Activated CD4-positive, alpha-beta T cell treated with anti-CD3 and anti-CD28 coated beads, Interleukin-2, amount 50 U/mL, for 48 hours (primary cell): ENCODE measurements at places on chromosomes 4 and X.

GRCh38 chrX:130051176-130051845 lies 59.0 kb downstream of the ELF4 start:
- DNase-seq, result no peak

GRCh38 chrX:70026112-70026850 lies 23.5 kb downstream of the AWAT2 start:
- DNase-seq, result no peak

DNA sequence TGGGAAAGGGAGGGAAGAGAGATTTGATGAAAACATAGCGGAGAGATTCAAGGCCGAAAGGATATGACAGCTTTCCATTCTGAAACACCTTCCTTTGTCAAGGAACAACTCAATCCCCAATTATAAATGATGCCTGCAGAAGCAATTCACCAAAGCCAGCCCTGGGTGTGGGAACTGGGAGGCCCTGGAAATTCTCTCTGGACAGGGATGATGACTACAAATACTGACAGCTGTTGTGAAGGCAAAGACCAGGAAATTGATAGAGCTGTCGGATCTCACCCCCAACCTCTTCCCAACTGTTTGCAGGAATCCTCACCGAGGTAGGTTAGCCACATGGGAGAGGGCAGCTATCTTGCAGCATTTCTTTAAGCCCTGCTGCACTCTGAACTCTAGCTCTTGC lies 54.3 kb downstream of the CCDC149 start:
- no peak for DNase-seq

DNA sequence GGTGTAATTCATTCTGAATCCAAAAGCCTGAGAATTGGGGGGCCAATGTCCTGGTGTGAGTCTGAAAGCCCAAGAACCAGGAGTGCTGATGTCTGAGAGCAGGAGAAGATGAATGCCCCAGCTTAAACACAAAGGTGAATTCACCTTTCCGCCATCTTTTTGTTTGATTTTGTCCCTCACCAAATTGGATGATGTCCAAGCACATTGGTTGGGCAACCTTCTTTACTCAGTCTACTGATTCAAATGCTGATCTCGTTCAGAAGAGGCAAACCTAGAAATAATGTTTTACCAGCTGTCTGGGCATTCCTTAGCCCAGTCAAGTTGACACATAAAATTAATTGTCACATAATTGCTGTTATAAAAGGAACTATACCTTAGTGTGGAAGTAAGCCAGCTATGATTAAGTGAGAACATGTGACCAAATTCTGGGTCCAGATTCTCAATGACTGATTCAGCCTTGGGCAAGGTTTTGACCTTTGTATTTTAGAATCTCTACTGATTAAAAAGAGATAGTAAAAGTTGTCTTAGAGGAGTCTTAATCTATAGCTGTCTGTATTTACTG lies 34.5 kb upstream of the SLC4A4 start:
- no peak for DNase-seq

- DNase-seq, result no peak
Observed at GRCh38 chr4:58209001-58209400, 1098.8 kb upstream of the IGFBP7 start.

GRCh38 chr4:7546809-7547367 lies 112.2 kb upstream of the PSAPL1 start:
- DNase-seq, result no peak

- DNase-seq, result no peak
Observed at GRCh38 chr4:24912252-24913118, at the start of gene CCDC149. CCDC149 (minus strand) TSS chr4:24913042; CDS start chr4:24912864, 178 bp downstream.

DNA sequence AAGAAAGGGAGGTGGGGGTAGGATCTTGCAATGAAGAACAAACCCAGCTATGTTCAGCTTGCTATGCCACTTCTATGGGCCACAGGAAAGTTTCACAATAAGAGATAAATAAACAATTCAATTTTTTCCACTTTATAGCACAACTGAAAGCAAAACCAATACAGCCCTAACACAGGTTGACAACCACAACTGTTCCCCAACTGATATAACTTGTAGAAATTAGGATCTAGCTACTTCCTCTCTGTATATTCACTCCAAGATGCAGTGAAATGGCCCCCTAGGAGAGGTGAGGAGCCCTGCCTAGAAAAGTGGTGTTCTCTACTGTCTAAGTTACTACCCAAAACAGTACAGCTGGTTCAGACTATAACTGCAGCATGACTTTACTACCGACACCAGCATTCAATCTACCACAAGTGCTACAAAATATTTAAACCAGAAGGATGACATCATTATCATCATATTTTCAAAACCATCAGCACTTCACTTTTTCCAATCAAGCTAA lies 77.0 kb downstream of the FBXW7 start:
- DNase-seq, result no peak

DNA sequence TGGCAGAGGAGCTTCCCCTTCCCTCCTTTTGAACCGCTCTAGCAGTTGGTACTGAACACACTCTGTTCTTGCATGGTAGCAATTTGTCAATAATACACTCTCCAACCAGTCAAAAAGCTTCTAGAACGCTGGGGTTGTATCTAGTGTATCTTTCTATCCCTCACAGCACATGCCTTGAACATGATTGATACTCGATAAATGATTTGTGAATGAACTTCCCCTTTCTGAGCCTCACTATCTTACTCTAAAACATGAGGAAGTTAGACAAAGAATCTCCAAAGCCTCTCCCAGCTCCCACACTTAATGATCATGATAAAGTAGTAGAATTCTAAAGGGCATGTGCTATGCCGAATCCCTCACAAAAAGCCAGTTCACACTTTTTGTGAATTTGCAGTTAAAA lies 64.4 kb downstream of the DLG3 start:
- no peak for DNase-seq

GRCh38 chr4:137819964-137820383 lies 287.7 kb upstream of the PCDH18 start:
- no peak for DNase-seq

- no peak for DNase-seq
Observed at GRCh38 chr4:123871341-123871740, 474.7 kb downstream of the SPRY1 start.

- DNase-seq, result no peak
Observed at GRCh38 chr4:108849611-108850168, 86.8 kb upstream of the ETNPPL start.

GRCh38 chr4:87029356-87029755 lies 94.5 kb downstream of the AFF1 start:
- DNase-seq, result no peak

- DNase-seq, result no peak
Observed at GRCh38 chr4:36301127-36301526, 19.7 kb downstream of the DTHD1 start.

DNA sequence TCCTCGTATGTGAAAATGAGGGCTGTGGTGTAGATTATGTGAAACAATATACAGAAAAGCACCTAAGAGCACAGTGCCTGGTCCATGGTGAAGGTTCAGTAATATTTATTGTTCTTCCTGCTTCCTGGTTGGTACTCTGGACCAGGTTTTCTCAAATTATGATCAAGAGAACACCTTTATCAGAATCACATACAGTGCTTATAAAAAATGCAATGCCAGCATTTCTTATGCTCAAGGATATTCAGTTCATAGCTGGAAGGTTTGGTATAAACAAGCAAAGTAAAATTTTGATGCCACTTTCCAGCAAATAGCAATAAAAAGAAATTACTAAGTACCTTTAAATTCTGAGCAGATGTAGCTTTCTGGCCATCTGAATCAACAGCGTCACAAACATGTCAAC lies 1412.4 kb downstream of the RPA4 start:
- no peak for DNase-seq

DNA sequence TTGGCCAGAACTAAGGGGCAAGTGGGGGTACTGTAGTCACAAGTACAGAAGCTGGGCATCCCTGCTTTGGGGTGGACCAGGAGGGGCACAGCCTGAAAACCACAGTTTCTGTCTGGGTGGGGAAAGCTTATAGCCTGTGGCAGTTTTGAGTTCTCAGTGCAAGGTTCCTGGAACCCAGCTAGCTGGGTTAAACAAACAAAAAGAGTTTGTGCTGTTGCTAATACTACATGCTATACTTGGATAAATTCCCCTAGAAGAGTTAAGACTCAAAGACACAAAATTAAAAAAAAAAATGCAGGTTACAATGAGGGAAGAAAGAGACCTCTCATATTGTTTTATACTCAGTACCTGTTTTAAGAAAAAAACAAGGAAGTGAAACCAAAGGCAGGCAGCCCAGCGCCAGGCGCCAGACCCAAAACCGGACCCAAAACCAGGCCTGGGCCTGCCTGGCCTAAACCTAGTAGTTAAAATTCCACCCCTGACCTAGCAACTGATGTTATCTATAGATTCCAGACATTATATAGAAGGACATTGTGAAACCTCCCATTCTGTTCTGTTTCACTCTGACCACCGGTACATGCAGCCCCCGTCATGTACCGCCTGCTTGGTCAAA lies 50.8 kb downstream of the SLC2A9 start:
- DNase-seq, result no peak

DNA sequence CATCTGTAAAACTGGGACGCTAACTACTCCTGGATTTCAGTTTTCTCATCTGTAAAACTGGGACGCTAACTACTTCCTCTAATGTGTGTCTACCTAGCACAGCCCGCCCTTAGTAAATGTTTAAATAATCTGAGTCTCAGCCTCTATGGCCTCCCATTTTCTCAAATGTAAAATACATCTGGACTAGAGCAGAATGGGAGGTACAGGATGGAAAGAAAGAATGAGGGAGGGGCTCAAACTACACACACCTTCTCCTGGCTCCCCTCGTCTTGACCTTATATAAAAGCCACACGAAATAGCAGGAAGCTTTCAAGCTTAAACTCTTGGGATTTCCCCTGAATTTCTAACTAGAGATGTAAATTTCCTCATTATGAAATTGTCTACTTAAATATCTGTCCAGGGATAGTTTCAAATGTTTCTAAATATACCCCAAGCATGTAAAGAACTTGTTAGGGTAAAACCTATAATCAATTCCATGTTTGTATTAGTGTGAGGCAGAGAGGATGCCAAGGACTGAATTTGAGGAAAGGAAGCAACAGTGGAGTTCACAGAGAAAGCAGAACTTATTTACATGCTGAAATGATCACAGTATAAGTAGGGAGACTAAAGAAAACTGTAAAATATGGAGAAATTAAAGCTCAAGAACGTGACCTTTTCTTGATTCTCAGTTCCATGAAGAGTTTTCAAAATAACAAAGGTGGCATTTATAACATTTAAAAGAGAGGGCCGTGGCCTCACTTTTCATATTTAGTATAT lies 220.0 kb downstream of the NWD2 start:
- no peak for DNase-seq

- DNase-seq, result no peak
Observed at GRCh38 chr4:26723216-26723615, 137.4 kb upstream of the STIM2 start.

DNA sequence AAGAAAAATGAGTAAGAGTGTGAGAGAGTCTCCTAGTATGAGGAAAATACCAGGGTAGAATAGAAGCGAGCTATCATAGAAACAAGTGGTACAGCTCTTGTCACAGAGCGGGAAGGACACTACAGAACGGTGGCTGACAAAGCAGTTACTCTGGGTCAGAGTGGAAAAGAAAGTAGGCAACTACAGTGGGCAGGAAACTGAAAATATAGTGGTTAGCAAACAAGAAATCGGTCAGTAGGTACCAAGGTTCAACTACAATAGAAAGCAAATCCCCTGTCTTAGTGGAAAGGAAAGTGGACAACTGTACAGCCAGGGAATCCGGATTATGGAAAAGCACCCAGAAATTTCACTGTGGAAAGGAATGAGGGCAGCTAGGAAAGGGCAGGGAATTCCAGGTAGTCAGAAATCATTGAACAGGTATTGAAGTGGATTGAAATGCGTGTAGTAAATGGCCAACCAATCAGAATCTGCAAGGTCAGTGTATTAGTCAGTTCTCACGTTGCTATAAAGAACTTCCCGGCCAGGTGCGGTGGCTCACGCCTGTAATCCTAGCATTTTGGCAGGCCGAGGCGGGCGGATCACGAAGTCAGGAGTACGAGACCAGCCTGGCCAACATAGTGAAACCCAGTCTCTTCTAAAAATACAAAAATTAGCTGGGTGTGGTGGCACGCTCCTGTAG lies 219.6 kb upstream of the DIAPH2 start:
- DNase-seq, result no peak

- DNase-seq, result peak; percentile 17
Observed at GRCh38 chrX:18674417-18674787, 2.5 kb upstream of the RS1 start.

GRCh38 chr4:123840197-123840596 lies 443.6 kb downstream of the SPRY1 start:
- DNase-seq, result no peak

GRCh38 chr4:158090323-158090722 lies 82.5 kb downstream of the GASK1B start:
- DNase-seq, result no peak

- no peak for DNase-seq
Observed at GRCh38 chrX:97074400-97074799, 190.7 kb downstream of the RPA4 start.

GRCh38 chr4:135408109-135408508 lies 1206.5 kb upstream of the PABPC4L start:
- no peak for DNase-seq

GRCh38 chrX:123217728-123218127 lies 33.6 kb downstream of the GRIA3 start:
- DNase-seq, result no peak

DNA sequence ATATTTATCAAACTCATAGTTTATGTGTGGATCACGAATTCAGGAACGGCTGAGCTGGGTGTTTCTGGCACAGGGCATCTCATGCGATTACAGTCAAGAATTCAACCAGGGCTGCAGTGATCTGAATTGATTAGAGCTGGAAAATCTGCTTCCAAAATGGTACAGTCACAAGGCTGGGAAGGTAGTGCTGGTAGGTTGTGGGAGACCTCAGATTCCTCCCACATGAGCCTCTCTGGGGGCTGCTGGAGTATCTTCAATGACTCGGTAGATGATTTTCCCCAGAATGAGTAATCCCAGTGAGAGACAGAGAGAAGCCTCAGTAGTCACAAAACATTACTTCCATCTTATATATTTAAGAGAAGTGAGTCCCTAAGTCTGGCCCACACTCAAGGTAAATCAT lies 36.2 kb upstream of the PRDX4 start:
- no peak for DNase-seq

DNA sequence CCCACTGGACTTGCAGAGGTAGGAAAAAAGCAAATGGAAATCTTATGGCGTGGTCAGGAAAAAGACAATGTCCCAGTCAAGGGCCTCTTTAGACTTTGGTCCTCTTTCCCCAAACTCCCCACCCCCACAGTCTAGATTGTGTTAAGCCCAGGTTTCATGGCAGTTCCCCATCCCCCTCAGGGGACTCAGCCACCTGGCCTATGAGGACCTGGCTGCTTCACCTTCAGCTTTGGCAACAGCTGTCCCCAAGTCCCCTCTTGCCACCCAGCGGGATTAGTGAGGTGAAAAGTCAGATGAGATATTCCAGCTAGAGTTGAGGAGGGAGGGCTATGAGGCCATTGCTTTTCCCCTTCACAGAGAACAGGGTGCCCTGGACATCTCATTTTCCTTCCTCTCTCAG lies 457 bp downstream of the RIPPLY1 start:
- no peak for DNase-seq

GRCh38 chr4:182560358-182560757 lies 317.2 kb downstream of the TENM3 start:
- no peak for DNase-seq

DNA sequence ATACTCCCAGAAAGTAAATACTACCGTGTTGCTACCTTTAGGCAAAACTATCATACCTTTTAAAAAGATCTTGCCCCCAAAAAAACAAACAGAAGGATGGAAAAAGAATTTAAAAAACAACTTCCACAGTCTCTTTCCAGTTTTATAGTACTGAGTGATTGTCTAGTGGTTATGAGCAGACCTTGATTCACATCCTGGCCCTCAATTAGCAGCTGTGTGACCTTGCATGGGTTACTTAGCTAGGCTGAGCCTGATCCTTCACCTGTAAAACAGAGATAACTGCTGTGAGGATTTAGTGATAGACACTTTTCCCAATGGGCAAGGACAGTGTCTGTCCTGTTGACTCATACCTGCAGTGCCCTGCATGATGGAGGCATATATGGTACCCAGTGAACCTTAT lies 49.0 kb downstream of the SMAD1 start:
- DNase-seq, result no peak
